ENCODE measurements at places on chromosomes 6 and 20.

DNA sequence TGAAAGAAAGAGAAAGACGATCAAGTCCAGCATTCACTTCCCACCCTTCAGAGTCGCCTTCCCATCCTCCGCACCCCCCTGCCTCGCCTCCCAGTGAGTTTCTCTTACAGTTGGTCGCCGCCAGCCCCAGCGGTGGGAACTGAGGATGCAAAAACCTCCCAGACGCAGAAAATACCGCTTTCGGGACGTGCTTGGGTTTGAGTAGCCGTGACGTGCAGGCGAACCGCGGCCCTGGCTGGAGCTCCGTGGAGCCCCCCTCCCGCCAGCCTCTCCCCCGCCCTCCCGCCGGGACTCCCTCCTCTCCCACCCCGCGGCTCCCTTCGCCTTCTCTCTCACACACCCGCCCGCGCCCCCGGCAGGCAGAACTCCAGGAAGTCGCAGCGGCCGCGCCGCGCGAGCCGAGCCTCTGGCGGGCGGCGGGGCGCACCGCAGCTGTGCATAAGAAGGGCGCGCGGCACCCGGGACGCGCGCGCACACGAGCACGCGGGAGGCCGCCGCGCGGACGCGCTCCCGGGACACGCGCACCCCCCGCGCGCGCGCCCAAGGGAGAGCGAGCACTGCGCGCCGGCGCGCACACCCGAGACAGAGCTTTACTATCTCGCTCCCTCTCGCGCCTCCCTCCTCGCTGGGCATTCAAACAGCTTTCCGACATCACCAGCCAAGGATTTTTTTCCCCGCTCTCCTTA is at the start of gene ADGRB3:
ADGRB3 (plus strand) TSS at position 557 of the 686 bp plus-strand sequence. CDS start 3,394 bp downstream, outside the sequence.
- DNase-seq: peak; percentile 27

DNA sequence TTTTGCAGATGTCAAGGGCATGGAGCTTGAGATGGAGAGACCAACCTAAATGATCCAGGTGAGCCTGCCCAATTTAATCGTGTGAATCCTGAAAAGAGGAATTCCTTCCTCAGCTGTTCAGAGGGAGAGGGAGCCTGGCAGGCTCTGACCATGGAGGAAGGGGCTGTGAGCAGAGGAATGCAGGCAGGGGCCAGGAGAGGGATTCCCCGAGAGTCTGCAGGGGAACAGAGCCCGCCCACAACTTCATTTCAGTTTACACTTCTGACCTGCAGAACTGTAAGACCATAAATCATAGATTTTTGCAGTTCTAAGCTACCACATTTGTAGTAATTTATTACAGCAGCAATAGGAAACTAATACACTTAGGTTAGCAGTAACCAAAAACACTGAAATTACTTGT is 164.1 kb downstream of the TBXT start:
- no peak for DNase-seq

- DNase-seq: no peak
Observed at GRCh38 chr6:17865243-17865642, 122.2 kb downstream of the KIF13A start.

- no peak for DNase-seq
Observed at GRCh38 chr6:4088704-4089103, 9.8 kb upstream of the FAM217A start.

DNA sequence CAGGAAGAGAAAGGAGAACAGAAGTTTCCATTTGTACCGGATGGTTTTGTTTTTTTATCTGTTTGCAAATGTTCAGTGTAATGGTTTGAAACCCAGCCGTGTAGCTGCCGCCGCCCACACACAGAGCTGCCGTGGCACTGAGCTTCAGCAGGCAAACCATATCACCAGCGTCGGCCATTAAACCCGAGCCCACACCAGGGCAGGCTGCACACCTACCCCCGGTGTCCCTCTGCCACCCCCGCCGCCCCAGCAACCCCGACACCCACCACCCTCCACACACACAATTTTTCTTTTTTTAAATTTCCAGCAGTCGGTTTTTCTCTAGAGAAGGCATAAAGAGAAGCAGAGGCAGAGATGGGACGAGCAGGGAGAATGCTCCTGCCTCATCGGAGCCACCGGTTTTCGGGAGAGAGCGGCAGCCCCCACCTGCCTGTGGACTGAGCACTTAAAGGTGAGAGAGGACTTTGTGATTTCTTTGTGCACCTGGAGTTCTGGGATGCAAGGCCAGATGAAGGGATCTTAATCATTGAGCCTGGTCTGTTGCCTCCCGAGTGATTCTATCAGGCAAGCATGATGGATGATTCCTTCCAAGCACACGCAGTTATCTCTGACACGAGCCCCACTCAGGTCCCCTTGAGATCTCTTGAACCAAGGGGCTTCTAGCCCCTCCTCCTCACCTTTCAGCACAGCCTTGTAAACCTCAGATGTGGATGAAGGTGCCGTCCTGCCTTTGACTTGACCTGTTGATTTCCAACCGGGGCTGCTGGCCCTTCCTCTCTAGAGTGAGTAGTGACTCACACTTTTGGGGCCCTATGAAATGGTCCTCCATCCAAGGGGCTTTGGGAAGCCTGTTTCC is 17.5 kb upstream of the ZNF831 start:
- no peak for DNase-seq

DNA sequence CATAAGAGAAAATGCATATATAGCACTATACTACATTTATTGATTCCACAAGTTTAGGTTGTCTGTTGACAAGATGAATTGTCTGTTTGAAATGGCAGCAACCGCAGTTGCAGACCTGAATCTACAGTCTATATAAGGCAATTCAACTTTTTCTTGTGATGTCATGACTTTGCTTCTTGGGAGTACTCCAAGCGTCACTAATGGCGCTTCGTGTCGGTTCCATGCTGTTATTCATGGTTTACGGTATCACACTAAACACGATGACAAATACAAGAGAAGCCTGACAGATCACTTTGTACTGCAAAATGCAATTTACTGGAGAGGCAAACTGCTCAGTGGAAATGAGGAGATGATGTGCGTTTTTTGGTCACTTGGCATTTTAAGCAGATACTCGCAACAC is 280.3 kb upstream of the TCF21 start:
- no peak for DNase-seq

GRCh38 chr6:55320696-55321086 is 6.6 kb upstream of the GFRAL start:
- no peak for DNase-seq

DNA sequence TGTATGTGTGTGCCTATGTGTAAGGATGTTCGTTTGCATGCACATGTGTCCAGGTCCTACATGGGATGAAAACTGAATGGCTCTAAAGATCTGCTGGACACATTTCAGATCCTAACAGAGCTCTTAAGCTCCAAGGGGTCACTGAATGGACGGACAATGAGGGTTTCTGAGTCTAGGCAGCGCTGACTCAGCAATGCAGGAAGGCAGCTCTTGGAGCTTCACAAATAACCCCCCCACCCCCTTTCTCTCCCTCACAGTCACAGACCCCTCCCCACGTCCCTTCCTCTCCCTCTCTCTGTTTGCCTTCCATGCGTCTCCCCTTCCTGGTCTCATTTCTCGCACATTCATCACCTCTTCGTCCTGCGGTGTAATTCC is 369.8 kb downstream of the PREX1 start:
- no peak for DNase-seq

- no peak for DNase-seq
Observed at GRCh38 chr20:16410626-16411025, 162.6 kb downstream of the KIF16B start.

DNA sequence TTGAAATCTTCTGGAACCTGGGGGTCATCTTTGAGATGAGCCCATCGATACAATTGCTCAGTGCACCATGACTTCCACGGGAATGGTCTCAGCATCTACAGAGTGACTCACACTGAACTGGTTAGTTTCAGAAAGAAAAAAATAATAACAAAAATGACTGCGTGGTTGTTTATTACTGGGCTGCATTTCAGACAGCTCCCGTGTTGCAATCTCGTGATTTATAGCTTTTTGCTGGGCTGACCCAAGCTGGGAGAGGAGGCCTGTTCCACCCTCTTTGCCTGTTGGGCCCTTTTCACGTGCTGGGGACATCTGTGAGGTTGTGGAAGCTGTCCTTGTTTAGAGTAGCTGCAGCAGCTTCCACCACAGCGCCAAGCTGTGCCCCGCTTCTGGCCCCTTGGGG is 225.5 kb downstream of the BMP7 start:
- no peak for DNase-seq

DNA sequence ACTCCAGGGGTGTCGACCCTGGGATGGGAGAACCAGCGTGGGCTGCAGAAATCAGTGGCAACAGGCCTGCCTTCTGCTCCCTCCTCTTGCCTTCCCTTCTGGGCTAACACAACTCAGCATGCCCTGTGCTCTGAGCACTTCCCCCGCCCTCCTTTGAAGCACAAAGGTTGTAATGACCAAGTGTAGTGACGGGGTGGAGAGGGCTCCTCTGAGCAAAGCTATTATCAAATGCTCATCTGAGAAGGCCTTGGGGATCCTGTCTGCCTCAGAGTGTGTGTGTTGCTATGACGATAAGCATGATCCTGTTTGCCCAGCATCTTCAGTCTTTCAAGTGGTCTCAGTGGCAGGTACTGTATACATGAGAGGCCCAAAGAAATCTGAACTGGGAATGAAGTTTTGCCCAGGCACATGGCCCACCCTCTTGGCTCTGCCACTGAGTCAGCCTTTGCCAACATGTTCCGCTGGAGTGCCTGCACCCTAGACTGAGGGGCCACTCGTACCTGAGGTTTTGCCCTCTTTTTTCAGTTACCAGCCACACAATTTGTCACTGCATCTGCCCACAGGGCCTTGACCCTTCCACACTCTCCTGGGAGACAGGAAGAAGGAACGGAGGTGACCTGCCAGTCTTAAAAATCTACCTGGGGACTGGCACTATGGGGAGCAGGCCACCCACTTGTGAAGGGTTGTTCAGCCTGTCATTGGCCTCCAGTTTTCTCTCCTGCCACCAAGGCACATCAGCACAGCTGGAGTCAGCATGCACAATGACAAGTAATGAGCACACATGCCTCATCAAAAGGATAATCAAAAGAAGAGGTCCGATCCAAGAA is 74.5 kb downstream of the GFOD1 start:
- no peak for DNase-seq

DNA sequence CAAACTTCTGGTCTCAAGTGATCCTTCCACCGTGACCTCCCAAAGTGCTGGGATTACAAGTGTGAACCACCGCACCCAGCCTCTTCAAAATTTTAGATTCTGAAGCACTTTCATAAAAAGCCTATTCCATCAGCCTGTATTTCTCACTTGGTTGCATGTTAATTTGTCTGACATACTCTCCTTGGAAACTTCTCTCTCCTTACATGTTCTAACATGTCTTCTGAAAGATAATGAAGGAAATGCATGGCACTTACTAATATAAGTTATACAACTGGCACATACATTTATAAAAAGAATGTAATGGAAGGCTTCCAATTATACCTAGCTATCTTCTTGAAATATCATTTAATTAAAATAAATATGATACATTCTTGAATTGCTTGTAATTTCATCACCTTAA is 597.5 kb downstream of the TBC1D32 start:
- no peak for DNase-seq

DNA sequence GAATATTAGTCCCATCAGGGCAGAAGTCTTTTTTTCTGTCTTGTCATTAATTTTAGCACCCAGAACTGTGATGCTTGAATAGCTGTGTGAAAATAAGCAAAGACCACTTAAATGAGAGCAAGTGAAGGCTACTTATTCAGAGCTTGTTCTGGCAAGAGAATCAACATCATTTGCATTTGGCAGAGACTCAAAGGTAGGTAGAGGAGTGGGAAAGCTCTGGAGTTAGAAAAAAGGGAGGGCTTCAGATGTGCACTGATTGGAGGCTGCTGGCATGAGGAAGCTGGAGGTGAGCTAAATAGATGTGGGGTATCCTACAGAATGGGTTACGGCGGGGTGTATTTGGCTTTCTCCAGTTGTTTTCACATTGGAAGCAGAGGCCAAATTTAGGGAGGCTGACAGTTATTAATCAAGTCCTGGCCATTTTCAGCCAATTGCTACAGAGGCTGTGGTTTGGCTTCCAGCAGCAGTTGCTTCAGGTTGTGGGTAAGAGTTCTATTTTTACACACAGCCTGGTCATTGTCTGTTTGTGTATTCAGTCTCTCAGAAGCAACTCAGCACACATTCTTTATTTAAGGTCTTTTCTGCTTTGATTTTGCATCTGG is 254.3 kb downstream of the BTBD3 start:
- DNase-seq: peak; percentile 65

GRCh38 chr20:25532015-25532751 is 53.1 kb downstream of the NINL start:
- DNase-seq: no peak

GRCh38 chr6:150255840-150256239 is 113.0 kb upstream of the IYD start:
- DNase-seq: no peak

- no peak for DNase-seq
Observed at GRCh38 chr20:50085481-50086365, 27.2 kb downstream of the UBE2V1 start.

- no peak for DNase-seq
Observed at GRCh38 chr20:61813791-61814190, 251.9 kb downstream of the TAF4 start.

DNA sequence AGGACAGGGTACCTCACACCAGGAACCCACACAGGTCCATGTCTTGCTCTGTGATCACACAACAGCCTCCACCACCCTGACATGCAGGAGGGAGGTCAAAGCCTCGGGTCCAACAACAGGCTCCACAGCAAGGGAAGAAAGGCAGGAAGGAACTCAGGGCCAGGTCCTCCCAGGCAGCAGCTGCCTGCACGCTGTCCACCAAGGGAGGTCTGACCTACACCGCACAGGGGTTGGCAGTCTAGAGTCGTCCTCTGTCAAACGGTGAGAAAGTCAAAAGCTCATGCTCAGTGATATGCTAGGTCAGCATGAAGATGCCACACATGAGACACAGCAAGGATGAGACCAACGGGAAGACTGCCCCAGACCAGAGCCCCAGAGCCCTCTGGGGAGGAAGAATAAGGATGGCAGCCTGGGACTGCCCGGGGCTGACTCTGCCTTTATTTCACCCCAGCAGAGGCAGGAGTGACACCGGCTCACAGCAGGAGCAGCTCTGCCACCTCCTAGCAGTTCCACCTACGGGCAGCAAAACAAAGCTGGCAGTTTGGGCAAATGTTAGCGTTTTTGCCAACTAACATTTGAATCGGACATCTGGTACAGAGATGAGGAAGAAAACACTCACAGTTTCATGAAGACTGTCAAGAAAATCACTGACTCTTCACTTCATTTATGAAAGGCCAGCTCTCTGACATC is 8.5 kb downstream of the GMEB2 start:
- no peak for DNase-seq

GRCh38 chr20:6707321-6707831 is 60.1 kb upstream of the BMP2 start:
- DNase-seq: no peak

DNA sequence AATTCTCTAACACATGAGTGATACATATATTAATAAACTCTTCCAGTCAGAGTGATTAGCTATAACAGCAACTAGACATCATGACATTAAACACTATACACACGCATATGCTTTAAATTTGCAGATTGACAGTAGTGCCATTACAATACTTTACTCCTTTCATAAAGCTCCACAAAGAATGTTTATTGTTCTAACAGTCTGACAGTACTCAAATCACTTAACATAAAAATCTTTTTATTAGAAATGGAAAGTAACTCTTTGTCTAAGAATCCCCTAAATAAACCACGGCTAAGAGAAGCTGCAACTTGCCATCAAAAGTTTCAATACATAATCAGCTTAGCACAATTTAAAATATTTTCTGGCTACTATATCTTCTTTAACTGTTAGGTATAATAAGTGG is 24.0 kb downstream of the SNX3 start:
- DNase-seq: no peak
